ENCODE measurements at places on chromosomes 3 and 15. TPM values are rescaled to one million over a fixed set of nuclear protein-coding genes. Genes with fewer than 3 reads are reported as not detected.

The LEKR1 gene
- 1.9 TPM for total RNA-seq

The SLC28A2 gene
- not detected for total RNA-seq

The ENTPD3 gene
- total RNA-seq = 1.6 TPM

The PDZRN3 gene
- total RNA-seq = 37.9 TPM

The FANCD2OS gene
- not detected for total RNA-seq

The NDN gene
- total RNA-seq = 44.6 TPM

The FAM240A gene
- total RNA-seq = not detected

The GATM gene
- 288 TPM for total RNA-seq

The GPR156 gene
- total RNA-seq = 0.98 TPM

The SUCNR1 gene
- total RNA-seq = 2.5 TPM

The CORO2B gene
- total RNA-seq = 10.2 TPM

The TRAT1 gene
- total RNA-seq = 0.31 TPM

The CHRM5 gene
- 0.18 TPM for total RNA-seq

The FAM81A gene
- 18.2 TPM for total RNA-seq

The EID1 gene
- 140 TPM for total RNA-seq

The EPHB1 gene
- total RNA-seq = 6.6 TPM

The CYP8B1 gene
- not detected for total RNA-seq

The MITF gene
- total RNA-seq = 26.5 TPM

The KNG1 gene
- not detected for total RNA-seq

The TM4SF4 gene
- not detected for total RNA-seq

The RETNLB gene
- total RNA-seq = not detected

The TSC22D2 gene
- 30.6 TPM for total RNA-seq

The CP gene
- 26.1 TPM for total RNA-seq

The TRPM1 gene
- total RNA-seq = not detected

The OR5K2 gene
- total RNA-seq = not detected

The SLCO2A1 gene
- total RNA-seq = 34.1 TPM

The LTF gene
- total RNA-seq = 11.3 TPM

The IL17RE gene
- total RNA-seq = 5.3 TPM

The ASB14 gene
- total RNA-seq = not detected

The ST8SIA2 gene
- total RNA-seq = not detected

The TMEM207 gene
- total RNA-seq = not detected

The CCR3 gene
- total RNA-seq = not detected

The SLC12A1 gene
- not detected for total RNA-seq

The SEMA3G gene
- 38.3 TPM for total RNA-seq

The C2CD4A gene
- not detected for total RNA-seq

The CCDC39 gene
- total RNA-seq = 0.58 TPM

The ROBO2 gene
- total RNA-seq = 1.6 TPM

The VIPR1 gene
- 5.8 TPM for total RNA-seq

The JMJD7 gene
- 18.5 TPM for total RNA-seq

The NUDT16 gene
- 26.2 TPM for total RNA-seq

The NKTR gene
- total RNA-seq = 149 TPM

The CASR gene
- not detected for total RNA-seq

The FETUB gene
- not detected for total RNA-seq

The CADM2 gene
- 60.8 TPM for total RNA-seq

The TTLL3 gene
- 113 TPM for total RNA-seq

The ADGRG7 gene
- not detected for total RNA-seq

The C3orf20 gene
- total RNA-seq = 0.18 TPM

The STAB1 gene
- total RNA-seq = 256 TPM

The IL12A gene
- total RNA-seq = 0.53 TPM

The RTP1 gene
- total RNA-seq = not detected

The SLC6A11 gene
- 1.4 TPM for total RNA-seq

The FGD5 gene
- total RNA-seq = 57.4 TPM

Measured in sciatic nerve (tissue), 2 donors.